Stimulated activated CD8-positive, alpha-beta memory T cell treated with anti-CD3 and anti-CD28 coated beads, Interleukin-2, amount 100 ng/mL, for 1 hour (primary cell): ENCODE measurements at places on chromosomes 6 and 20.

GRCh38 chr20:4227085-4227821, 211.9 kb upstream of the RNF24 start:
- no peak for DNase-seq

DNA sequence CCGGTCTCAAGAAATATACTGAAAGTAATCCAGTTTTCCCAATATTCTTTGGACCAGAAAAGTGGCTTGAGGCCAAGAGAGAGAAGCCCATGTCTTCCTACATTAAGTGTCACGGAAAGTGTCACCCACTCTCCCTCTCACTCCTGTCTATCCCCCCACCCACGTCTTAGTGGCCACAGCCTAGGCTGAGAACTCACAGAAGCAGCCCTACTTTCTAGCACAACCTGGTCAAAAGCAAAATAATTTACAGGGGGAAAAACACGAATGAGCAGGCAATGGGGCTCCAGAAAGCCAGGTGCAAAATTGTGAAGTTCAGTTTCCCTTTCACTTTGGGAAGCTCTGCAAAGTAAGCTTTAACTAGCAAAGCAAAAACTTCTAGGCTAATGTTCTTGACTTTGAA, 118.0 kb downstream of the OPRM1 start:
- no peak for DNase-seq

GRCh38 chr20:63091901-63092659, 85.3 kb upstream of the BHLHE23 start:
- DNase-seq, result no peak

DNA sequence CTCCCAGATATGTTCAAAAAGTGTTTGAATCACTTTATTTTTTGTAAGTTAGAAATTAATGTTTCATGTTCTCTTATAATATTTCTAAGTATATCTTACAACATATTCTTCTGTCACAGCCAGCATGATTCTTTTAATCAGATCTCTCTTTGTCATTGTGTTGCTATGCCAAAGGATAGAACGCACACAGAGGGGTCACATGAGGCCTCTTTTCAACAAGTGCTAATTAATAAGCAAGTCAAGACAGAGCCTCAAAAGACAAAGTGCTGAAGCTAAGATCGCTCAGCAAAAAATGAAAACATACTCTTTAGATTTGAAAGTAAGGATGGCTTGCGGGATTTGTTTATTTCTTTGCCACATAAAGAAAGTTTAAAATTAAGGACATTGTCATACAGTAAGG, 508.8 kb upstream of the PTCHD4 start:
- no peak for DNase-seq

GRCh38 chr20:52494244-52494643, 302.7 kb upstream of the ZFP64 start:
- peak; percentile 15 for DNase-seq
